ENCODE measurements at places on chromosomes 16 and 17.

DNA sequence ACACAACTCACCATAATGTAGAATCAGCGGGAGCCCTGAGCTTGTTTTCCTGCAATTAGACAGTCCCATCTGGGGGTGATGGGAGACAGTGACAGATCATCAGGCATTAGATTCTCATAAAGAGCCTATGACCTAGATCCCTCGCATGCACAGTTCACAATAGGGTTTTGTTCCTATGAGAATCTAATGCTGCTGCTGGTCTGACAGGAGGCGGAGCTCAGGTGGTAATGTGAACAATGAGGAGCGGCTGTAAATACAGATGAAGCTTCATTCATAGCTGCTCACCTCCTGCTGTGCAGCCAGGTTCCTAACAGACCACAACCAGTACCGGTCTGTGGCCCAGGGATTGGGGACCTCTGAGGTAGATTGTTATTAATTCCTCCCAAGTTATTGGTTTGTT is 2.9 kb upstream of the DOK4 start:
- H3K36me3 ChIP-seq: no peaks in the 10 kb centered on the region
- H3K4me1 ChIP-seq: peaks cover 11% of the 10 kb centered on the region
- no peaks in the 10 kb centered on the region for H3K27me3 ChIP-seq
- H3K27ac ChIP-seq: no peak overlapping the region
- no peak for DNase-seq
- no peak overlapping the region for H3K4me3 ChIP-seq

GRCh38 chr17:31391496-31391949 is at the start of gene RAB11FIP4:
Gene RAB11FIP4 (plus strand): TSS chr17:31391675. CDS start chr17:31391853, 178 bp downstream.
- H3K36me3 ChIP-seq: no peaks in the 10 kb centered on the region
- no peaks in the 10 kb centered on the region for H3K4me1 ChIP-seq
- H3K4me3 ChIP-seq: peak within 1 kb of the TSS; percentile 66
- no peak within 1 kb of the TSS for H3K27ac ChIP-seq
- peaks cover 42% of the 10 kb centered on the region for H3K27me3 ChIP-seq
- DNase-seq: peak; percentile 15

- no peak overlapping the region for H3K27ac ChIP-seq
- peaks cover 27% of the 10 kb centered on the region for H3K36me3 ChIP-seq
- H3K4me1 ChIP-seq: no peaks in the 10 kb centered on the region
- no peak for DNase-seq
- no peaks in the 10 kb centered on the region for H3K27me3 ChIP-seq
These were observed 36.1 kb upstream of the MRC2 start for GRCh38 chr17:62591333-62591732.

- H3K4me1 ChIP-seq: no peaks in the 10 kb centered on the region
- no peak for DNase-seq
- H3K4me3 ChIP-seq: no peak overlapping the region
- peaks cover 2% of the 10 kb centered on the region for H3K27me3 ChIP-seq
- no peak overlapping the region for H3K27ac ChIP-seq
- no peaks in the 10 kb centered on the region for H3K36me3 ChIP-seq
These were observed 45.4 kb downstream of the KCNJ16 start for GRCh38 chr17:70120425-70120824.

- no peak overlapping the region for H3K27ac ChIP-seq
- H3K27me3 ChIP-seq: no peaks in the 10 kb centered on the region
- H3K4me1 ChIP-seq: peaks cover 4% of the 10 kb centered on the region
- DNase-seq: no peak
These were observed 42.2 kb downstream of the VAC14 start for GRCh38 chr16:70758786-70759185.

DNA sequence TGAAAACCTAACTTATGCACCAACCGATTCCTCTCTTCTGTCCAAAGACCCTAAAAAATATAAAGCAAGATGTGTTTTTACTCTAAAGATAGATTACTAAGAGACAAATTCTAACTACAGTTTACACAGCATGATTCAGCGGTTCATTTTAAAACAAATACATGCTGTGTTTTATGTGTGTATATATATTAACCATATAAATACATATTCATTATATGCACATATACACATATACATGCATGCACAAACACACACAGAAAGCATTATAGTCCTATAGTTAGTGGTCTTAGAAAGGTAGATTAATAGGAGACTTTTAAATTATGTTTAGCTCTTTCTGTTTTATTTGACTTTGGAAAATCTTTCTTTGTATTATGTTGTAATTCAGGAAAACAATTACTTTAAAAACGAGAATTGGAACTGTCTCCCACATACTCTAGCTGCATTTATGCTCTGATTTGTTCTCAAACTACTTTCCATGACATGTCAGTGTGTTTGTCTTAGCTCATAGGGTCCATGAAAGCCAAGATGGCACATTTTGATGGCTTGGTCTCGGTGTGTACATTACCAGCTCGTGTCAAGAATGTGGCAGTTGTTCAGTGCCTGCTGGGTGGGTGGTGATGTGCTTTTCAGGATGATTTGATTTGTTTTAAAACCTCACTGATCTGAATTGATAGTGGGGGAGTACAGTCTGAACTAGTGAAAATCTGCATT is 548.8 kb upstream of the SALL1 start:
- H3K36me3 ChIP-seq: peaks cover 2% of the 10 kb centered on the region
- H3K4me1 ChIP-seq: no peaks in the 10 kb centered on the region
- H3K27me3 ChIP-seq: no peaks in the 10 kb centered on the region
- DNase-seq: no peak
- H3K4me3 ChIP-seq: no peak overlapping the region
- H3K27ac ChIP-seq: no peak overlapping the region

GRCh38 chr17:68771867-68772515 is 170.8 kb upstream of the FAM20A start:
- no peak overlapping the region for H3K27ac ChIP-seq
- H3K4me3 ChIP-seq: no peak overlapping the region
- no peaks in the 10 kb centered on the region for H3K36me3 ChIP-seq
- DNase-seq: no peak
- H3K4me1 ChIP-seq: peaks cover 4% of the 10 kb centered on the region

GRCh38 chr16:2768403-2769089 is 8.5 kb downstream of the ELOB start:
- H3K27ac ChIP-seq: peak overlapping the region; percentile 18
- no peaks in the 10 kb centered on the region for H3K27me3 ChIP-seq
- H3K4me1 ChIP-seq: peaks cover 7% of the 10 kb centered on the region
- no peak for DNase-seq
- peaks cover 76% of the 10 kb centered on the region for H3K36me3 ChIP-seq

DNA sequence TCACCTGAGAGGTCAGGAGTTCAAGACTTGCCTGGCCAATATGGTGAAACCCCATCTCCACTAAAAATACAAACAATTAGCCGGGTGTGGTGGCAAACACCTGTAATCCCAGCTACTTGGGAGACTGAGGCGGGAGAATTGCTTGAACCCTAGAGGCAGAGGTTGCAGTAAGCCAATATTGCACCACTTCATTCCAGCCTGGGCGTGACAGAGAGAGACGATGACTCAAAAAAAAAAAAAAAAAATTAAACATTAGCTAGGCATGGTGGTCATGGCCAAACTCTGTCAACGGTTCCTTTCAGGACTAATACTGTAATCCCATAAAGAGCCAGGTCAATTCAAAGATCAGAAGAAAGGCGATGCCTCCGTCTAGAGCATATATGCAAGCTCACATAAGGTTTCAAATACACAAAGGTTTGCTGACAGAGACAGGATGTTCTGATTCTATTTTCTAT is 2.4 kb downstream of the RNF157 start:
- peak overlapping the region; percentile 8 for H3K27ac ChIP-seq
- peak overlapping the region; percentile 16 for H3K4me3 ChIP-seq
- H3K4me1 ChIP-seq: peaks cover 44% of the 10 kb centered on the region
- H3K27me3 ChIP-seq: no peaks in the 10 kb centered on the region
- peaks cover 2% of the 10 kb centered on the region for H3K36me3 ChIP-seq

DNA sequence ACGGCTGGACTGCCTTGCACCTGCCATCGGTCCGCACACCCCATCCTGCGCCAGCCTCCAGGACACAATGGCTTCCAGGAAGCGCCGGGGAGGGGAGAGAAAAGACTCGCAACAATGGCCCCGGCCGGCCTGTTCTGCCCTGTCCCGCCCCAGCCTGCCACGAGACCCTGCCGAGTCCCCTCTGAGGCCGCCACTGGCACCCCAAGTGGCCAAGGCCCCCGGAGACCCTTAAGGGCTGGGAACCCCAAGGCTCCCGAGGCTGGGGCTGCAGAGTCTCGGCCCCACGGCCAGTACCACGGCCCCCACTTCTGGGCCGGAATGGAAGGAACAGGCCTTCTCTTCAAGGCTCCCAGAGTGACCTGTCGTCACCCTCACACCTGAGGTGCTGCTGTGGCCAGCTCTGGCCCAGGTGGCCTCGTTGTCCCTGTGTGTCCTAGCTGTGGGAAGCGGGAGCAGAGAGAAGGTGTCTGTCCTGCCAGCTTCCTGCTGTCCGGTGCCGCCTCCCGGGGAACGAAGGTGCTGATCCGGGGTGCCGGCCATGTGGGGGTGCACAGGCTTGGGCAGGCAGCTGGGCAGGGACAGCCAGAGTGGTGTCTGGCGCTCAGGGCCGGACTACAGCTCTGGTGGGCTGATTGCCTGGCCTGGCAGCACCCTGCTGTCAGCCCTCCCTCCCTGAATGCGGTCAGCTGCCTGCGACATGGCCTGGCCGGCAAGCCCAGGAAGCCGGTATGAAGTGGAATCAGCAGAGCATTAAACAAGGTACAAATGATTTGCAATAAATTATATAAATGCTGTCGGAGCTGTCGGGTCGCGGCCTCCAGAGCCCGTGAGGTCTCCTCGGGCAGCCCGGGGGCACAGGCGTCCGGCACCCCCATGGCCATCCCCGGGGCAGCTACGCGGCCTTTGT is 8.2 kb upstream of the CACNA1H start:
- no peak overlapping the region for H3K27ac ChIP-seq
- H3K27me3 ChIP-seq: peaks cover 3% of the 10 kb centered on the region
- H3K36me3 ChIP-seq: no peaks in the 10 kb centered on the region
- no peak overlapping the region for H3K4me3 ChIP-seq
- no peak for DNase-seq

- H3K4me1 ChIP-seq: no peaks in the 10 kb centered on the region
- H3K36me3 ChIP-seq: no peaks in the 10 kb centered on the region
- DNase-seq: no peak
- H3K4me3 ChIP-seq: no peak overlapping the region
- H3K27me3 ChIP-seq: peaks cover 21% of the 10 kb centered on the region
These were observed 101.8 kb downstream of the FOXL1 start for GRCh38 chr16:86680162-86680561.

DNA sequence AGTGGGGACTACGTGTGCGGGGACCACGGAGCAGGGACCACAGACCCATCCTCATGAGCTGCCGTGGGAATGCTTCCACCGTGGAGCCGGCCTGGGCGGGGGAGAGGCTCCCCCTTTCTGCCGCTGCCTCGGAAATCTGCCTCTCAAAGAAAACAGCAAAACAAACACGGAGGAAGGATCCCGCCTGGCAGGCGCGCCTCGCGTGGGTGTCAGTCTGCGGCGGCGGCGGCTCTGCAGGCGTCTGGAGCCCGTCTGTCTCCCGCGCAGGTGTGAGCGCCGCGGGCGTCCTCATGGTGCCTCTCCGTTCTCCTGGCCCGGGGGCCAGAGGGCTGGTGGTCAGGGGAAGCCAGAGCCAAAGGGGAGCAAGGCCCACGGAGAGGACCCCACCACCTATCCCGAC is 27.5 kb downstream of the GSE1 start:
- H3K27me3 ChIP-seq: no peaks in the 10 kb centered on the region
- no peak for DNase-seq
- no peak overlapping the region for H3K4me3 ChIP-seq
- no peak overlapping the region for H3K27ac ChIP-seq

- H3K4me1 ChIP-seq: no peaks in the 10 kb centered on the region
- no peaks in the 10 kb centered on the region for H3K36me3 ChIP-seq
- no peak for DNase-seq
- H3K27ac ChIP-seq: no peak overlapping the region
These were observed 188.1 kb upstream of the ZNF469 start for GRCh38 chr16:88194397-88195268.

- peaks cover 2% of the 10 kb centered on the region for H3K36me3 ChIP-seq
- H3K27me3 ChIP-seq: no peaks in the 10 kb centered on the region
- no peak overlapping the region for H3K27ac ChIP-seq
- H3K4me3 ChIP-seq: no peak overlapping the region
- DNase-seq: no peak
These were observed 4.3 kb upstream of the ZNF750 start for GRCh38 chr17:82843904-82844680.

- peak overlapping the region; percentile 89 for H3K4me3 ChIP-seq
- no peaks in the 10 kb centered on the region for H3K27me3 ChIP-seq
- H3K36me3 ChIP-seq: peaks cover 36% of the 10 kb centered on the region
- H3K27ac ChIP-seq: peak overlapping the region; percentile 96
These were observed 452 bp downstream of the SREBF1 start for GRCh38 chr17:17836250-17836817.

GRCh38 chr17:39631403-39631802 is 4.7 kb downstream of the PPP1R1B start:
- no peak overlapping the region for H3K27ac ChIP-seq
- H3K36me3 ChIP-seq: no peaks in the 10 kb centered on the region
- peaks cover 24% of the 10 kb centered on the region for H3K27me3 ChIP-seq

DNA sequence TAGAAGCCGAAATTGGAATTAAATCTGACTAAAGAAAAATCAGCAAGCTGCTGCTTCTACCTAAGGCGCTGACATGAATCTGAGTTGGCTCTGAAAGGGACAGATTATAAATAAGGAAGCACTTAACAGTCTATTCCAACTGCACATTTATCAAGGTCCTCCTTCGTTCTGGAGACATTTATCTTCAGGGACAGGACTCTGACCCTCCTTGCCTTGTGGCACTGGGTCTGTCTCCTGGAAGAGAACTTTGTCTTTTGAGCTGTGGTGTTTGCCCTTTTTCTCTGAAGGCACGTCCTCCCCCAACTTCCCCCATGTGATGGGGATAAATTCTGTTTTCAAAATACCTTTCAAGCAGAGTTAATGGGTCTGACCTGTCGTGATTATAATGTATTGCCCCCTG is 47.0 kb upstream of the MARCHF10 start:
- no peaks in the 10 kb centered on the region for H3K4me1 ChIP-seq

- no peak overlapping the region for H3K4me3 ChIP-seq
- DNase-seq: no peak
- H3K27me3 ChIP-seq: no peaks in the 10 kb centered on the region
These were observed 105.8 kb upstream of the GSE1 start for GRCh38 chr16:85507342-85507741.

DNA sequence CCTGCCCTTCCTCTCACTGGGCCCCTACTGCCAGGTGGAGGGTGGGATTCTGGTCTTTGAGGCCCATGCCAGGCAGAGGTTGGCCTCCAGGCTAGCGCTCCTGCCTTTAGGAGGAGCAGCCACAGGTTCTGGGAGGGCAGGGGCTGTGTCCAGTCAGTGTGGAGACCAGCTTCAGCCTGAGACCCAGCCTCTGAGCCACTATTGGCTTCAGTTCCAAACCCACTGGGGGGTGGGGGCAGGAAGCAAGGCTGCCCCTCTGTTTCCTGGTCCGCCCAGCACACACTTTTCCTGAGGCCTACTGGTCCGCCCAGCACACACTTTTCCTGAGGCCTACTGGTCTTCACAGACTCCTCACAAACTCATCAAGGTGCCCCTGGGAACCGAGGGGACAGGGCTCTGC is 16.4 kb downstream of the SLC5A10 start:
- peaks cover 3% of the 10 kb centered on the region for H3K4me1 ChIP-seq
- no peak for DNase-seq
- H3K36me3 ChIP-seq: peaks cover 8% of the 10 kb centered on the region
- no peak overlapping the region for H3K4me3 ChIP-seq
- no peak overlapping the region for H3K27ac ChIP-seq
